Stimulated activated CD8-positive, alpha-beta memory T cell treated with anti-CD3 and anti-CD28 coated beads, Interleukin-4, amount 100 ng/mL, for 1 hour (primary cell): ENCODE measurements at places on chromosomes 4 and X.

GRCh38 chr4:189265515-189265914, 675.2 kb upstream of the FRG1 start:
- DNase-seq: no peak

DNA sequence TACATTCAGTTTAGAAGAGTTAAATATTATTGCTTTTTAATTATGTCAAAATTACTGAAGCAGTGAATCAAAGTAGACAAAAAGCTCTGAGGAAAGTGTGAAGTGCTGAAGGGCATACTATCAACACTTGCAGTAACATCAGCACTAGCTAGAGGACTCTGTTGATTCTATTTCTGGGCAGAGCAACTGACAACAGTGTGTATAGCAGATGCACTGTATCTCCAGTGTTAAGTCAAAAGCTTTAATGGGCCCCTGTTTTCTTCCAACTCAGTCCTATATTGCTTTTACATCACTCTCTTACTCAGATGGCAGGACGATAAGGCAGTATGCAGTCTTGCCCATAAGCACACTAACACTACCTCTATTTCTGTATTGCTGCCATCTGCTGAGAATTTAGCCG, 435.2 kb upstream of the AMOT start:
- no peak for DNase-seq

GRCh38 chrX:40147971-40148370, 50.2 kb upstream of the BCOR start:
- no peak for DNase-seq

DNA sequence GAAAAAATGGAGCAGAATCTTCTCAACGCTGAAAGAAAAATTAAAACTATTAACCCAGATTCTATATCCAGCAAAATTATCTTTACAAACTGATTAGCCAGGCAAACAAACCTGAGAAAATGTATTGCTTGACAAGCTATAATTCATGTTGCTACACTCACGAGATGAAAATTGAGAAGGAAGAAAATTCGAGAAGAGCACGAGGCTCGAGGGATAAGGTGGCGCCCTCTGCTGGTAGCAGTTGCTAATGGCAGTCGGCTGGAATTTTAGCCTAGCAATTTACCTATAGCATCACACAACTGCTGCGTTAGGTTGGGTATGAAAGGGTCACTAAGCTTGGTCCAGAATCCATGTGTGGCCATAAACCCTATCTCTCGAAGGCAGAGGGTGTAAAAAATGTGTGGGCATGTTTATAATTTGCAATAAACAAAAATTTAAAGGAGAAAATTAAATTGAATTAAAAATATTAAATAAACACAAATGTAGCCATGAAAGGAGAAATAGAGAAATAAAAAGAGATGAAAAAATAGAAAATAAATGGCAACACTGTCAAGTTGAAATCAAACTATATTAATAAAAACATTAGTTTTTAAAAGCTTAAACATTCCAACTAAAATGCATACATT, 126.6 kb downstream of the PPP4R3C start:
- DNase-seq: no peak

GRCh38 chr4:166724369-166724768, 509.9 kb downstream of the SPOCK3 start:
- DNase-seq: no peak

- no peak for DNase-seq
Observed at GRCh38 chr4:141511055-141511454, 125.3 kb upstream of the IL15 start.
